ENCODE measurements at places on chromosomes 6 and 20.

DNA sequence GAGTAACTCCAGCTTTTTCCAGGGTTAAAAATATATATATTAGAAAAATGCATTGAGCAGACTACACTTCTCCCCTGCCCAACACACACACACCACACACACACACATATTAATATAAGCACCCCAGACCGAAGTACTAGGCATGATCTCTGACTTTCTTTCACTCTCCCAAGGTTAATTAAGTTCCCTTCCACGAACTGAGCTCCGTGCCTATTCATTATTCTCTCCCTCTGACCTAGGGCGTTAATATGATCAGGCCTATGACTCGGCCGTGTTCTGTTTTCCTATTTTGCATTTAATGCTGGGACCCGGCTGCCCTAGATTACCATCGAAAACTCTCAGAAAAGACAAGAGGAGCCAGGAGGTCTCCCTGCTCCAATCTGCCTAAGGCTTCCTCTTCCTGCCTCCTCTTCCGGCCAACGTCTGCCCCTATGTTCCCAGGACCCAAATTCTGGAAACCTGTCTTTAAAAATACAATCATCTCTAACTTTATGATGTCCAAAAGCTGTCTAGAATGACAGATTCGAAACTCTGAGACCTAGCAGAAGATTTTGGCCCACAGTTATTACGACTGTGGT is 6.1 kb upstream of the POU3F2 start:
- DNase-seq = no peak

DNA sequence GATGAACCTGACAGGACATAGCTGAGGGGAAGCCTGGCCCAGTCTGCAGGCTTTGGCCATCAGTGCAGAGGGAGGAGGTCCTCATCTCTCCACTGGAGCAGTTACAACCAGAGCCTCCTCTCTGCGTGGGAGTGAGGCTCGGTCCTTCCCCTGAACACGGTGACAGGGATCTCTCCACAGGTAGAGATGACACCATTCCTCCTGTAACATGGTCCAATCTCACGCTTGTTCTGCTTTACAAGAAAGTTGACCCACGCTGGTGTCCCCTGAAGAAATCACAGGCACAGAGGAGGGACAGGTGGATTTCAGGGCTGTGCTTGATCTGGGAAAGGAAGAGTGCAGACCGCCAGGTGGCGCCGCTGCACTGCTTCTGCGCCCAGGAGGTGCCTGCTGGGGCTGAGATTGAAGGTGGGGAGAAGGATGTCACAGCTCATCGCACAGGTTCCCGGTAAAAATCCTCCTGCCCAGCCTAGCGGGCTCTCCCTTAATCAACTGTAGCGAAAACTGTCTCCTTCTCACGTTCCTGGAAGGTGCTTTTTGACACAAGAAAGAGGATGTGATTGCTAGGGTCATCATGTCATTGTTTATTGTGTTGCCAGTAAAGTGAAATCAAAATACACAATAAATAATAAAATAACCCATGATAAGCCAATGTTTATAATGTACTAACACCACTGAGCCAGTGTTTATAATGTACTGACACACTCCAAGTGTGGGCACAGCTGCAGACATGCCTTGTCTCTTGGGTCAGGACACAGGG is 20.4 kb downstream of the HLA-G start:
- DNase-seq = no peak

- no peak for DNase-seq
Observed at GRCh38 chr6:110946498-110946897, 12.0 kb upstream of the GTF3C6 start.

DNA sequence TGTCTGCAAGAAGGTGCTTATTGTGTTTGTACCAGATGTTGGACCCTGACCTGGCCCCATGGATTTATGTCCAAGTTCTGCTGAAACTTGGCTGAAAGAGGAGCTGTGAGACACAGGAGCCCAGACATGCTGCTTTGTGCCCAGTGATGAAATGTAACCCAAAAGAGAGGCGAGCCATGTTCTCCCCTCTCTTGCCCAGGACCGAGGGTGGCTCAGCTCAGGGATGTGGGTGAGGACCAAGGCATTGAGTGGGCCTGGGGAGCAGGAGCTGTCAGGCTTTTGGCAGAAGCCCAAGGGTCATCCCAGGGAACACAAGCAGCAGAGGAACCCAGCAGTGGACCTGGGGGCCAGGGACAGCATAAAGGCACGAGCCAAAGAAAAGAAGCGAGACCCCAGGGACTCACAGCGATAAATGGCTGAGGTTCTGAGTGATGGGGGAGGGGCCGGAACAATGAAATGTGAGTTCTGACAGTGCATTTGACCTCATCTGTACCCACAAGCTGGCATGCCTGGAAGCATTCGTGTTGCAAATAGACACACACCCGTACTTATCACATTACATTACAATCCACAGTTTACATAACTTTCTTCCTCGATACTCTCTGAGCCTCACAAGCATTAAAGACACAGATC is 363.4 kb upstream of the JARID2 start:
- no peak for DNase-seq

DNA sequence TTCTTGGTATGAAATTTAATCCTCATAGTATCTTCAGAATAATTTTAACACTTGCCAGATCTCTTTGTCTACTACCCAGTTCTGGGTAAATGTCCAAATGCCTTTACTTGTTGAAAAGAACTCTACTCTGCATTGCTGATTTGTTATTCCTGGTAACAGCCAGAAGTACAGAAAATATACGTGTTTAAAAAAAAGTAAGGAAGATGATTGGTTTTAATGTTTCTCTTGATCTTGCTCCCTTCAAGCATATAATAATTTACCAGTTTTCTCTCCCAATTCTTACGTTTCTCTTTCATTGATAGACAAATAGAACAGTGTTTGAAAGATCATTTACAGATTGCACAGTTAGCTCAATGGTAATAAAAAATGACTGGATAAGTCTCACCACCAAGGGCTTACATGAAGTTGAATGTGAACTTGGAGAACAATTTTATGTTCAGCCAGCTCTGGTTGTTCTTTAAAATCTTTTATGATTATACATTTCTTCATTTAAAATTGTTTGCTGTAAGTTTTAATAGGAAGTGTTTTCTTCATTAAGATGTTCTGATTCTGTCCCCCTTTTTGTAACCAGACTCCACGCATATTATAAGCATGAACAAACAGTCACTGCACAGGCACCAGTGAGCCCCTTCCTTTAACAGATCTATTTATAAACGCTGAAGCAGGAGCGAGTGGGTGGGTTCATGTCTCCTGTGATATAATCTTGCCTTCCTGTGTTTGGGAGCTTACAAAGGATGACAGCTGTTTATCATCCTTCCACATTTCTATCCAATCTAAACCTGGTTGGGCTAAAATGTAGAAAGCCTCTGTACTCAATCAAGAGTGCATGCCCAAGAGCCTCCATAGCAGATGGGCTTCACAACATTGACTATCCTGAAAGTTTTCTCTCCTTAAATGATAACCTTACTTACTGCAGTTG is 299.5 kb downstream of the PRL start:
- peak; percentile 11 for DNase-seq

GRCh38 chr6:145506565-145506964 is 228.8 kb downstream of the EPM2A start:
- no peak for DNase-seq

DNA sequence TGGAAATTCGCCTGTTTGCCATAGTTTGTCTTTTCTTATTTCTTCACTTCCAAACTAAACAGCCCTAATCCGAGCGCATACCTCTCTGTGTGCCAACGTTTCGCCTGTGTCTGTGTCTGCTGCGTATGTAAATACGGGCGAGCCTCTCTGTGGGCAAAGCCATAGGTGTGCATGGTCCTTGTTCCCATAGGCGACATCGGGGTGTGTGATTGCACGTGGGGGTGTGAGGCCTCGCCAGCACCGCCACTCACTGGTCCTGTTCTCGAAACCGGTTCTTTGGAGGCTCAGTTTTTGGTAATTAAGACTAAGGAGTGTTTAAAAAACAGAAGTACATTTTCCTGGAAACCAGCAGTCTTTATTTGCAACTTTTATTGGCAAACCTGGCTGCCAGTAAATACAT is 6.0 kb upstream of the FOXC1 start:
- DNase-seq = no peak

- DNase-seq = no peak
Observed at GRCh38 chr6:157343732-157344131, 20.4 kb upstream of the TMEM242 start.

- no peak for DNase-seq
Observed at GRCh38 chr20:12383821-12384220, 466.1 kb downstream of the BTBD3 start.

- DNase-seq = no peak
Observed at GRCh38 chr6:144214029-144214428, 63.7 kb downstream of the STX11 start.

GRCh38 chr6:75211920-75212590 is 6.2 kb upstream of the COL12A1 start:
- peak; percentile 48 for DNase-seq

DNA sequence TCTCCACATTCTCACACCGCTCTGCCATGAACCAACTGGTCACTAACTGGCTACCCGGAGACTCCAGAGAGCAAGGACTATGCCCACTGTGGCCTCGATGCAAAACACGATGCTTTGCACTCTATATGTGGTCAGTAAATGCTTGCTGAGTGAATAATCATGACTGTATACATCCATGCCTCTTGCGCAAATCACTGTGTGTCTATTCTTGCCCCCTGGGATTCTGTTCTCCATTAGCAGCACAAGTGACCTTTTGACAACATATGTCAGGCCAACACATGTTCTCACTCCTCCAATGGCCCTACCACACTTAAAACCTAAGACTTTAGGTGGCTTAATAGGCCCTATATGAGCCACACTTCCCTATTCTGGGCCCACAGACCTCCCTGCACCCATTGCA is 16.9 kb downstream of the KIF16B start:
- DNase-seq = peak; percentile 83

DNA sequence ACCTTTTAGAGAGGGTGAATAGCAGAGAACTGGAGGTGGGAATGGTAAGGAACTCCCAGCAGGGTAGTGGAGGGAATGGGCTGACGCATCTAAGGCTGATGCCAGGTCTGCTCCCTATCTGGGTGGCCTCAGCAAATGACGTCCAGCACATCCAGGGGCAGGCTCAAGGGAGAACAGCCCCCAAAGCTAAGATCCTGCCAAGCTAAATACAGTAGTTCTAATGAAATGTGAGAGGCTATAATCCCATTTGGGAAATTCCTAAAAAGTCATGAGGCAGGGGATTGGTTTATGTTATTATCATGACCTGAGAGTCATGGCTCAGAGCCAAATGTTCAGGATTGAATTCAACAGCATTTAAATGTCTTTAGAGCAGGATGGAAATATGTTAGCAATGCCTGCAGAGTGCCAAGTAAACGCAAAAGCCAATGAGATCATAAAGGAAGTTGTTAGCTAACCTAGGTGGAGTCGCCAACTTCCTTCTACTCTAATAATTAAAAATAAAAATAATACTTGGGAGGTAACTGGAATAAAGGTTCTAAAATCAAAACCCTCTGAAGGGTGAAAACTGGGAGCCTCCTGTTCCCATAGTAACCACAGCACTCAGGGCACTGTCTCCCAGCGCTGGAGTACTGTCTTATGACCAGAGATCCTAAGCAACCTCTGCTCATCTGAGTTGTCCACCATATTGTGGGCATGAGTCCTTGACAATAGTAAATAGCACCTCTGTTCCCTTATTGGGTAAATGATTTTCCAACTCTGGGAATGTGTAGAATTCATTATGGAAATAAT is 34.8 kb downstream of the IYD start:
- peak; percentile 94 for DNase-seq

DNA sequence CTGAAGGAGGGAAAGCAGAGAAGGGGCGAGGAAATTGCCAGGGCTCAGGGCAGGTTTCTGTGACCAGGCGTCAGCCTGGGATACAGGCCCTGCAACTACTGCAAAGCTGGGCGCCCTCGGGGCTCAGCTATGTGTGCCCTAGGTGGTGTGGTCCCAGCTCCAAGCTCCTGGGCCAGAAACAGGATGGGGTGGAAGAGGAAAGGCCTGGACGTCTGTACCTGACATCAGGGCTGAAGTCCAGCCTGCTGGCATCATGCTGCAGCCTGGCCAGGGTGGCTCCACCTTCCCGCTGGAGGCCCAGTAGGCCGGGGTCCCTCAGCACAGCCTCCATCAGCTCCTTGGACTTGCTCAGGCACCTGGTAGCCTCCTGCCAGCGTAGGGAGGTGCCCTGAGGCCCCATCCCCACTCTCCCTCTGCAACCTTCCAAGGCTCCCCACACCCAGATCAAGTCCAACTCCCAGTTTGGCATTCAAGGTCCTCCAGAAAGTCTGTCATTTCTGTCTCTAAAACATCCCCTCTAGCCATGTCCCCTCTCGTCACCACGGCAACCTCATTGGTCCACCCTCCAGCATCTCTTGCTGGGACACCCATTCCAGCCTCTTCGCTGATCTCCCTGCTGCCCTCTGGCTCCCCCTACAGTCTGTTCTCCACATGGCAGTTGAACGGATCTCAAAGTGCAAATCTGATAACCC is 38.2 kb downstream of the KIAA1755 start:
- no peak for DNase-seq

DNA sequence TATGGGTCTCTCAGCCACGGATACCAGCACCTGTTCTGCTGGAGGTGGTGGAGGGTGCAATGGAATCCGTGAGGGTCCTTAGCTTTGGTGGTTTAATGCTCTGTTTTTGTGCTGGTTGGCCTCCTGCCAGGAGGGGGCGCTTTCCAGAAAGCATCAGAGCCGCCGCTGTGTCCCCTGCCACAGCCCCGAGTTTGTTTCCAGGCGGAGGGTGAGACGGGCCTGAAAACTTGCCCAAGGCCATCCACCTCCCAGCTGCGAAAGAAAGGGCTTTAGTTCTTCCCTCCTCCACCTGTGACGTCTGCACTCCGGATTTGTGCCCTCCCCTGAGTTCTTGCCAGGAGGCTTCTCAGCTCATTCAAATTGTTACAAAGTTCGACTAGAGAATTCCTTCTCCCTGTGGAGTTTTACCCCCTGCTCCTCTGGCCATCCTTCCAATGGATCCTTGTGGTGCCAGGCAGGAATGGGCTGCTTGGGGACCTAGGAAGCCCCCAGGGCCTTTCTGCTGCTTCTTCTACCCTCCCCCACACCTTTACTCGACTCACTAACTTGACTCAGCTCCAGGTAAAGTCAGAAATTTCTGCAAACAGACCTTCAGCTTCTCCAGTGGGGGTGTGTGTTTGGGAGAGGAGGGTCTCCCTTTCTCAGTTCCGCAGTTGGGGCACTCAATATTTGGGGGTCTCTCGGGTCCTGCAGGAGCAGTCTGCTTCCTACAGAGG is 873.7 kb downstream of the KIF16B start:
- DNase-seq = no peak

DNA sequence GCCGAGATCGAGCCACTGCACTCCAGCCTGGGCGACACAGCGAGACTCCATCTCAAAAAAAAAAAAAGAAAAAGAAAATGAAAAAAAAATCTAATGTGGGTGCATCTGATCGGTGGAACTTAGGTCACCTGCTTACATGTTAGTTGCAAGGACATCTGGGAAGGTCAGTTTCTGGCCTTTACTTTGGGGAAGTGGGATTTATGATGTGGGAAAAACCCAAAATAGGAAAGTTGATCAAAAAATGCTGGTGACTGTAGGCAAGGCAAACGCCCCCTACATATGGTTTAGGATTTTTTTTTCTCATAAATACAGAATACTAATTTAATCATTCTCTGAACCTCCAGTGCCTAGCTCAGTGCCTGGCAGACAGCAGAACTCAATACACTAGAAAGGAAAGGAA is 69.2 kb upstream of the PIM1 start:
- DNase-seq = no peak
